ENCODE measurements at places on chromosomes 2 and 18.

DNA sequence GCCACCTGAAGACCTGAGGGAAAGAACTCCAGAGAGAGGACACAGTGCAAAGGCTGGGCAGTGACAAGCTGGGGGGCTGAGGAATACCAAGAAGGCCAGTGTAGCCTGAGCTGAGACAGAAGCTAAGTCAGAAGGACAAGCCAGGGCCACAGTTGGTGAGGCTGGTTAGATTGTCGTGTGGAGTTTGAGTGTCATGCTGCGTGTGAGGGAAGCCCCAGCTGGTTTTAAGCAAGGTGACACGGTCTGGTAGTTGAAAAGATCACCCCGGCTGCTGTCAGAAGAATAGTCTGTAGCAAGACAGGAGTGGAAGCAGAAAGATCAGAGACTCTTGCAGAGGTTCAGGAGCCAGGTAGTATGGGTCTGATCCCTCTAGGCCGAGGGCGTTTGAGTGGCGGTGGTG is 50.6 kb upstream of the RMDN2 start:
- no peak for DNase-seq

DNA sequence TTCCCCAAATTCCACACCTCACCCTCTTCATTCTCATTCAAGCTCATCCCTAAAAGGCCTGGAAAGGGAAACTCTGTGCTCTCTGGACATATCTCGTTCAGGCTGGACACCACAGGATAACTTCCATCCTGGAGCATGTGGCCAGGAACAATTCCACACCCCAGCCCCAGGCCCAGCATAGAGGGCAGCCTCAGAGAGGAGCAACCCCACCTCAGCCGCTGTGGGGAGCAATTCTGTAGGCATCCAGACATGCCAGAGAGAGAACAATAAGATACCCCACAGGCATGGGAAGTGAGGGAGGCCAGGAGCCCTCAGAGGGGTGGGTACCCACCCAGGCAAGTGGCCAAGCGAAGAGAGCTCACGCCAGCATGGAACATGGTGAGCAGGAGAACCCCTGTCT is 143.4 kb downstream of the GFPT1 start:
- DNase-seq, result no peak

DNA sequence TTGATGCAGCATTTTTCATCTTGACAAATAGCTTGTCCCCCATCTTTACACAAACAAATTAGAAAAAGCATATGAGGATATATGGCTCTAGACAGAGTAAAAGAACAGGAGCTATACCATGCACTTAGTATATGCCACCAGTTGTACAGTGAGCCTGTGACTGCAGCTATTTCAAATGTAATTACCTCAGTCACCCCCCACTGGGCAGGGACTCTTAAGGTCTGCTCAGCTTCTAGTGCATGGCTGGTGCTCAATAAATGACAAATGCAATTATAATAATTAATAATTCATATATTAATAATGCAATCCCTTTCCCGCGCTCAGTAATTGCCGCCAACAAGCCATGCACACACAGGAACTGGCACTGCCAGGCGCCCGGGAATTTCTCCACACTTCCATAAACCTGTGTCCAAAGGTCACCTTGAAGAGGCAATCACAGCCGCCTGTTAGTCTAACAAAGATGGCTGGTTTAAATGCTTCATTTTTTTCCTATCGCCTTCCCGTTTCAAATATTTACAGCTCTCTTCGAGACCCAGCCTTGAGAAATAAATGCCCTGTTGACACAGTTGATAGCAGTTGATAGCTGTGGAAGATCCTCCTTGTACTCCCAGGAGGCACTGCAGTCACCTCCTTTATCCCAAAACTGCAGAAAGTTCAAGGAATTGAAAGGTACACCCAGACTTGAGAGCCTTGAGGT is 156.6 kb downstream of the INO80D start:
- no peak for DNase-seq

DNA sequence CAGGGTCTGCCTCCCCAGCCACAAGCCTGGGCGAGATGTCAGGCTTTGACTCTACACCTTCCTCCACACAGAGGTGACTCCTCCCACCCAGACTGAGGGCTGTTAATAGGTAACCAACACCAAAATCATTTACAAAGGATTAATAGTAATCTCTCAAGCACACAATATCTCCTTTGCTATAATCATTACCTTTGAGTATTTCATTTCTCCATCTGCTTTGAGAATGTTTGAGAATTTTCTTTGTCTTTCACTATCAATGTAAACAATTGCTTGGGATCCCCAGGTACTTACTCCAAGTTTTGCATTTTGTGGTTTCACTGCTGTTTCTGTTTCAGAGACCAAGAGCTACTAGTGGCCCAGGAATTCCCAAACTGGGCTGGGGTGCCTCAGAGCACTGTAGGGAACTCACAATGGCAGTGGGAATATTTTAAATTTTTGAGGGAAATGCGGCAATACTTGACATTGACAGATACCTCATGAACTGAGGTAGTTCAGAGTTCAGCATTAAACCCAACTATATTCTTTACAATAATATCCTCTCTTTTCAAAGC is 166.4 kb upstream of the MGAT5 start:
- DNase-seq, result no peak

GRCh38 chr18:59273759-59274532 is 692 bp upstream of the RAX start:
- no peak for DNase-seq

- DNase-seq, result no peak
Measured at GRCh38 chr2:55142518-55142917, 89.6 kb downstream of the CLHC1 start.

DNA sequence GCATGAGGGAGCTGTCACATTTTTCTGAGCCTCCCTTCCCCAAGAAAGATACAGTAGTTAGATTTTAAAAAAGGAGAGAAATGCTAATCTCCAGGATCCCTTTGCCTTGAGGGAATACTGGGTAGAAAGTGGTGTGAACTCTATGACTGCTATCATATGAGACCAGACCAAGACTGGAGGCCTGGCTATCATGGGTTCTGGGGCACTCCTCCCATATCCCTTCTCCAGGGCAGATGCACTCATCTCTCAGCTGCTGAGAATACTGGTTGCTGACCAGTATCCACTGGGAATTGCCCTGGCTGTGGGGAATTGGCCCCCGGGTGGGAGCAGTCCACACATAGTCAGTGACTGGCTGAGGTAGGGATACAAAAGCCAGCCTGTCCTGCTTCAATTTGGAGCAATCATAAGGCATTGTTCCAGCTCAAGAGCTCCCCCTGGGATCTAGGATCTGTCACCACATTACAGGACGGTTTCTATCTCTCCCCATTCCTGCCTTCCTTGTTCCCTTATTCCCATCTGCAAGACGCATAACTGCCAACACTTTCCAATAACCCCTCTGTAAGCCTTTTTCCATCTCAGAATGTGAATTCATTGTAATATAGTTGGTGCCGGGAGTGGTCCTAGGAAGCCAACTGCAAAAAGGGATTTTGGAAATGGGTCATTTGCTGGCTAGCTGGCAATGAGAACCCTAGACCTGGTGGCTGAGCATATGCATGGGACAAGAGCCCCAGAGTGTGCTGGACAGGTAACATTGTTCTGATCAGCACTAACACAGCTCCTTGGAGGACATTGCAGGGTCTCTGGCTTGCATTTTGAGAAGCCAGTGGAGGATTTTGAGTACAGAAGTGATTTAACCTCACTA is 35.4 kb upstream of the REEP1 start:
- DNase-seq, result peak; percentile 15

- DNase-seq, result no peak
Measured at GRCh38 chr2:43405829-43406228, 179.4 kb upstream of the ZFP36L2 start.

DNA sequence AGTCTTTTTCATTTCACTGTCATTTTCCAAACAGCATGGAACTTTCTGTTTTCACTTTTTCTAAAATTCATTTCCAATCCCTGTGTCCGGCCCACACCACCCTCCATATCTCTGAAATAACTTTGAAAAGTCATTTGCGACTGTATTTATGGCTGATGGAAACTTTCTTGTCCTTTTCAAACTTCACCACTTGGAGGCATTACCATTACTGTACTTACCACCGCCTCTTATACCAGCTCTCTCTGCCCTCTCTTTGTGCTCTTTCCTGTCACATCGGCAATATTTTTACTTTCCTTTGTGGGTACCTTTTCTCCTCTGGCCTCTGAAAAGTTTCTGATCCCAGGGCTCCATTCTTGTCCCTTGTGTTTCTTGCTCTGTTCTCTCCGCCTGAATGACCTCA is 39.5 kb upstream of the IL1RL1 start:
- no peak for DNase-seq

DNA sequence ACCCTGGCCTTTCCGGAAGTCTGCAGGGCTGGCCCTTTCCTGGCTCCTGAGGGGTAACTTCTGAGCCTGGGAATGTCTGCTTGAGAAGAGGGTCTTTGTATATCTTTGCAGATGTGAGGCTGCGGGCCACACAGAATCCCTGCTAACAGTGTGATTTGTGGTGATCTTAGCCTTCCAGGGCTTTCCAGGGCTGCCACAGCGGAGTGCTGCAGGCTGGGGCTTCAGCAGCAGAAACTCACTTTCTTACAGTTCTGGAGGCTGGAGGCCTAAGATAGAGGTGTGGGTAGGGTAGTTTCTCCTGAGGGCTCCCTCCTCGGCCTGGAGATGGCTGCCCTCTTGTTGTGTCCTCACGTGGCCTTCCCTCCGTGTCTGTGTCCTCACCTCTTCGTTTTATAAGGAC is 294.7 kb upstream of the HS6ST1 start:
- DNase-seq, result no peak

- no peak for DNase-seq
Measured at GRCh38 chr2:143674051-143674450, 544.8 kb downstream of the ARHGAP15 start.

- DNase-seq, result no peak
Measured at GRCh38 chr2:15812187-15812780, 128.1 kb upstream of the MYCN start.

GRCh38 chr2:124798551-124798950 is 773.5 kb downstream of the CNTNAP5 start:
- no peak for DNase-seq

DNA sequence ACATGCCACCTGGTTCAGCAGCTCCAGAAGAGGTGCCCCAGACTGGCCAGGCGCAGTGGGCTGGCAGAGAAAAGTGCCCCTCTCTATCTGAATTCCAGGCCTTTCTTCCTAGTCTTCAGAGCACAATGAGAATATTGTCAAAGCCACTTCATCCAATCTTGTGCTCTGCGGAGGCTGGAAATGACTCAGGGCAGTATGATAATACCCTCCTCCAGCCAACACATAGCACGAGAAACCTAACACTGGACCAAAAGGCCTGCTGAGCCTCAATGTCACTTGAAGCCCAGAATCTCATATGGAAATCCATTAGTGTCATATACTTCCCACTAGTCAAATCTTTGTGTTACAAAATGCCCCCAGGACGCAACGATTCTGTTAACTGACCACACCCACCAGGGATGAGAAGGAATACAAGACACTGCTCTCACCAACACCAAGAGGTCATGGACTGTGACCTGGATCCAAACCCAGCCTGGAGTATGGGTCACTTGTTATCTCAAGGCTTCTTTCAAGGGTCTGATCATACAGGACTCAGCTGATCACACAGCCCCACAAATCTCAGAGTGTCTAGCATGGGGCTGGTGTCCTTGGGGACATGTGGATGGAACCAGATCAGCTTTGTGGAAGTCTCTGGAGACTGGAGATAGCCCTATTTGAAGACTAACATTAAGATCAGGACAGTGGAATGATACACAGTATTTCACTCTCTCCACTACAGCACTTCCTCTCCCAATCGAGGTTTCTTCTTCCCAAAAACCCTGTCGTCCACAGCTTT is 10.1 kb downstream of the KIF3C start:
- no peak for DNase-seq

DNA sequence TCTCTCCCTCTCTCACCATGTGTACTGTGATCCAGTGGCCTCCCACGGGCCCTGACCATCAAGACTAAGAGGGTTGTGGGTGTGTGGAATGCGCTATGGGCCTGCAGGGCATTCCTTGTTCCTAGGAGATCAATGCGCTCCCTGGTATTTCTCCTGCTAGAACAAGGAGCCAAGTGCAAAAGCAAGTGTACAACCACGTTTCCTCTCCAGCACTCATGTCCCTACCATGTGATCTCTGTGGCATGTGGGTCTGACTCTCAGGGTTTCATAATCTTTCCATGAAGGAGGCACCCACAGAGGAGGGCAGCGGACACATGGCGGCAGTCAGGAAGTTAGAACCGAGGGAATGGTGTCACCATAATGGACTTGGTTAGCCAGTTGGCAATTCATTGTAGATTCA is 91.4 kb downstream of the MAPK4 start:
- no peak for DNase-seq

DNA sequence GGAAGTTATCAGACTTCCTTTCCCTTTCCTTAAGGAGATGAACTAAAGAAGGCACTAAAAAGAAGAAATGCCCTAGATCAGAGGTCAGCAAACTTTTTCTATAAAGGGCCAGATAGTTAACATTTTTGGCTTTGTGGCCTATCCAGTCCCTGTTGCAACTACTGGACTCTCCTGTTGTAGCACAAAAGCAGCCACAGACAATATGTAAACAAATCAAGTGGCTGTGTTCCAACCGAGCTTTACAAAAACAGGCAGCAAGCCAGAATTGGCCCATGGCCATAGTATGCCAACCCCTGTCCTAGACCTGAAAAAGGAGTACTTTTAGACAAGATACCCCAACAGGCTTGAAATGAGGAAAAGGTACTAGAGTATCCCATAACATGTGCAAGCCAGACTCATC is 10.9 kb downstream of the NHEJ1 start:
- DNase-seq, result no peak

DNA sequence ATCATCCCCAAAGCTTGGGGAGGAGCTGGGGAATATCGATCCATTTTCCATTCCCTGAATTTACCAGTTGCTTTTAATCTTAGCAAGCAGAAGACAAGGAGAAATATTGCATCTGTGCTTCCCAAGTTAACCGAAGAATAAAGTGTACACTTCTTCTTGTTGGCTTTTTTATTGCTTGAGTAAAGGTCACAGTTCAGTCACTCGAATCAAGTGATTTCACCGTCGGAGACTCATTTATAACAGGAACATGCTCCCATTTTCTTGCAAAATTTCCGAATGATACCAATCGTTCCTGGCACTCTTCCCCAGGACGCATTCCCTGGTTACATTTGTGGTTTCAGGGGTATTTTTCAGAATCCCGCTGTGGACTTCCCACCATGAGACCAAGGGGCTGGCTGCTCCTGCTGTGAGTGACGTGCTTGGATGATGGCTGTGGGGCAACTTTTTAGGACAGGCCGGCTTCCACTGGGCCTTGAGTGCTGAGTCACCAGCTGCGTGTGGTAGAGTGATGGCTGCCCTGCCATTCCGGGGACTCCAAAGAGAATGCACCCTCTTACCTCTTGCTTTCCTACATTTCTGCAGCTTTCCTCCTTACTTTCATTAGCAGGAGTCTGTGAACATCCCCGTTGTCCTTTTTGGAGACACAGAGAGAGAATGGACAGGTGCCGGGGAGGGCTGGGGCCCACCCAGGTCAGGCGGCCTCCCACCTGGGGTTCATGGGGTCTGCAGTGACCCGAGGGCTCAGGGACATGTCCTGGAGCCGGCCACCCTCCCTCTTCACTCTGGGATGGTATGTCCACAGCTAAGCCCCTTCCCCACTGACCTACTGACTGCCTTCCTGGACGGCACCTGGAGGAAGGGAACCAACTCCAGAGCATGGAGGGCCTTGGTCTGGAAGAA is 60.7 kb upstream of the HDAC4 start:
- no peak for DNase-seq

Measured in fibroblast of skin of left quadriceps (primary cell).